HFFc6 (cell line): ENCODE measurements at places on chromosomes 11 and 22. TPM values are rescaled to one million over a fixed set of nuclear protein-coding genes. Genes with fewer than 3 reads are reported as not detected.

DNA sequence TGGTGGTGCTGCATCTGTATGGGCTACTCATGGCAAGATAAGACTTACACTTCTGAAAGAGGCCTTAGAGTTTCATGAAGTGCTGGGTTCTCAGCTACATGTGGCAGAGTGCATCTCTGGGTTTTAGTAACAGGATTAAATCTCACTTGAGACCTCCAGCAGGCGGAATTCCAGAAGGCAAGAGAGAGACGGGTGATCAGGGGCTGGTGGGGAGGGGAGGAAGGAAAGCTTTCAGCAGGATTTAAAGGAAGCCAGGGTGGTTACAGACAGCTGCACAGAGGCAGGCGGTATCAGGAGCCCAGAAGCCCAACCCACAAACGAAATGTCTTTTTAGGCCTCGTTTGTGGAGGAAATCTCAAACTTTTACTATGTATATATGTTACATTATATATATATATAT lies 56.2 kb upstream of the CD82 start:
- H3K27me3 ChIP-seq: peaks cover 50% of the 10 kb centered on the region
- no peak overlapping the region for H3K27ac ChIP-seq
- no peak for DNase-seq
- no peaks in the 10 kb centered on the region for H3K36me3 ChIP-seq
- no peak overlapping the region for H3K4me3 ChIP-seq
- no peaks in the 10 kb centered on the region for H3K4me1 ChIP-seq

The OR10A2 gene
- not detected in 3 replicates for total RNA-seq

The PDXP gene
- 18.6 to 26.1 TPM (median 19.0 TPM) in 3 replicates for total RNA-seq

DNA sequence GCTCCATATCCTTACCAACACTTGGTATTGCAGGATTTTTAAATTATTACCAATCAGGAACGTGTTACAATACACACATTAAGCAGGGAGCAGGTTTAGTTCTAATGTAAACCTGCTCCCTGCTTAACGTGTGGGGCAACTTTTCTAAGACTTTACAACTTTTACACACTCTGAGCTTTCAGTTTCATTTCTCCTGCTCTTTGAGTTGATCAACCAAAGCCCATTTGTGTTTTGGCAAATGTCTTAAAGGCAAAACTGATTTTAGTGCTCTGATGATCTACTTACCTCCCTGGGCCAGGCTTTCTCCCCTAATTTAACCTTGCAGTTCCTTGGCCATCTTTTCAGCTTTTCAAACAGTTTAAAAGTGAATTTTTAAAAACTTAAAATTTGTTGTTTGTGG lies 70.9 kb downstream of the ZBTB44 start:
- peaks cover 11% of the 10 kb centered on the region for H3K4me1 ChIP-seq
- no peaks in the 10 kb centered on the region for H3K27me3 ChIP-seq
- no peak for DNase-seq
- no peak overlapping the region for H3K4me3 ChIP-seq
- no peak overlapping the region for H3K27ac ChIP-seq

GRCh38 chr22:50246242-50247175 lies 1.7 kb upstream of the TUBGCP6 start:
- DNase-seq: no peak
- peak overlapping the region; percentile 85 for H3K27ac ChIP-seq
- peaks cover 18% of the 10 kb centered on the region for H3K36me3 ChIP-seq
- H3K4me3 ChIP-seq: peak overlapping the region; percentile 89; the same call in 1 of the 2 replicates
- H3K27me3 ChIP-seq: peaks cover 11% of the 10 kb centered on the region
- peaks cover 39% of the 10 kb centered on the region for H3K4me1 ChIP-seq

The LRFN4 gene
- 33.0 and 34.7 TPM in 2 replicates for total RNA-seq

GRCh38 chr22:46250783-46251125 lies 661 bp upstream of the CDPF1 start:
- H3K36me3 ChIP-seq: 0 out of 2 replicates have a peak, but pooled peaks cover 5% of the 10 kb centered on the region
- H3K27ac ChIP-seq: peak overlapping the region; percentile 66
- no peaks in the 10 kb centered on the region; the same call in 1 of the 2 replicates for H3K27me3 ChIP-seq

- H3K27ac ChIP-seq: no peak overlapping the region
- H3K4me3 ChIP-seq: no peak overlapping the region
These were observed 23.0 kb downstream of the ZNF202 start for GRCh38 chr11:123718469-123718868.

DNA sequence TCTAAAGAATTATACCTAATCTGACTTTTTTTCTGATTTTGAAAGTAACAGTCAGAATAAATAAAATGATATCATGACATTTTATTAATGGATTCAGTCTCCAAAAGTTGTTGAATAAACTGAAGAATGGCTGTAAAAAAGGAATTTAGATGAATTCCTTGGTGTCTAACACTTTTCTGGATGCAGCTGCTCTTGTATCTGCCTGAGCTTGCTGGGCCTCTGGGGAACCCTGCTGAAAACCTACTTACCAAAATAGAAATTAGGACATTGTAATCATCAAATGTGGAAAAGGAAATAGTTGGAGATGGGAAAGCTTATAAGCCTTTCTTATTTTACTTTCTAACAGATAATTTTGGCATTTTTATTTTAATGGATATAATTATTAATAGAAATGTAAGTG lies 315.7 kb upstream of the ANO5 start:
- no peak overlapping the region for H3K27ac ChIP-seq
- no peaks in the 10 kb centered on the region for H3K4me1 ChIP-seq
- no peak overlapping the region for H3K4me3 ChIP-seq
- H3K27me3 ChIP-seq: peaks cover 1% of the 10 kb centered on the region
- no peaks in the 10 kb centered on the region for H3K36me3 ChIP-seq

The ALDH3B2 gene
- total RNA-seq: not detected in 3 replicates

- H3K27ac ChIP-seq: no peak overlapping the region
- no peak for DNase-seq
- no peaks in the 10 kb centered on the region for H3K36me3 ChIP-seq
- peaks cover 24% of the 10 kb centered on the region for H3K27me3 ChIP-seq
- no peaks in the 10 kb centered on the region for H3K4me1 ChIP-seq
These were observed 141.3 kb downstream of the GRIK4 start for GRCh38 chr11:120652705-120653335.

The CNIH2 gene
- total RNA-seq: 0.73 to 1.9 TPM (median 1.6 TPM) in 3 replicates

- H3K36me3 ChIP-seq: no peaks in the 10 kb centered on the region
- no peak overlapping the region for H3K4me3 ChIP-seq
- no peaks in the 10 kb centered on the region for H3K4me1 ChIP-seq
- DNase-seq: no peak
- H3K27me3 ChIP-seq: peaks cover 19% of the 10 kb centered on the region
- H3K27ac ChIP-seq: no peak overlapping the region
These were observed 28.7 kb upstream of the BARX2 start for GRCh38 chr11:129346916-129347315.

The MYO7A gene
- total RNA-seq: 0.05 TPM in 1 of 3 replicates, not detected in the others

- DNase-seq: no peak
- H3K27me3 ChIP-seq: no peaks in the 10 kb centered on the region
- H3K4me3 ChIP-seq: no peak overlapping the region
- H3K27ac ChIP-seq: no peak overlapping the region
- H3K36me3 ChIP-seq: peaks cover 5% of the 10 kb centered on the region
- no peaks in the 10 kb centered on the region for H3K4me1 ChIP-seq
These were observed 602.6 kb upstream of the API5 start for GRCh38 chr11:42709216-42709615.

- H3K27ac ChIP-seq: peak overlapping the region; percentile 97
- H3K36me3 ChIP-seq: no peaks in the 10 kb centered on the region
- no peaks in the 10 kb centered on the region; the same call in none of the 2 replicates for H3K27me3 ChIP-seq
- H3K4me3 ChIP-seq: peak overlapping the region; percentile 68
- DNase-seq: peak; percentile 92
These were observed 7.5 kb downstream of the DIXDC1 start for GRCh38 chr11:111944651-111945051.

DNA sequence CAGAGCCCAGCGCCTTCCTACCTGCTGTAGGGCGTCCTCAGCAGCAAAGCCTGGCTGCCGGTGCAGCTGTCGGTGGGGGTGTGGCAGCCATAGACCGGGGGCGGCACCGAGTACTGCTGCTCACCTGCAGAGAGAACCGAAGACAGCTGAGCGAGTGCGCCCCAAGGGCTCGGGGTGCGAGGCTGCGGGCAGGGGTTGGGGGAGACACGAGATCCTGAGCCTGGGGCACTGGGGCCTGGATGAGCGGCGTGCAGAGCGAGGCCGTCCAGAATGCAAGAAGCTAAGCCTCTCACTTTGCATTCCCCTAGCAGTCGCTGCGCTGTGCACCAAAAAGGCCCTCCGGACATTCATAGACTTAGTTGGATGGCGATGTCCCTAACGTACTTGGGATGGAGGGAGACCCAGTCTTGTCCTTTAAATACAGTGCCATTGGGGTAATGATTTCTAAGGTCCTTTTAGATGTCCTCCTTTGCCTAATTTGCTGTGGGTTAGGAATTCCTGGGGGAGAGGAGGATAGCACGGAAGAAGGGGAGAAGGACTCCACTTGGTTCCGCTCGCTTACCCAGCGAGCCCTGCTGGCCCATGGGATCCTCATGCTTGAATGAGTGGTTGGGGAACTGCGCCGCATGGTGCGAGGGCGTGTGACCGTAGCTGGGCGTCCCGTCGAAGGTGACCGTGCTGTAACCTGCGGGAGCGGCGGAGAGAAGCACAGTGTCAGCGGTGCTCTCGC lies 7.2 kb downstream of the WT1 start:
- peaks cover 2% of the 10 kb centered on the region; the same call in 1 of the 2 replicates for H3K4me1 ChIP-seq
- no peak overlapping the region for H3K27ac ChIP-seq
- H3K36me3 ChIP-seq: no peaks in the 10 kb centered on the region

The ADAMTS15 gene
- total RNA-seq: 0.15 to 0.91 TPM (median 0.29 TPM) in 3 replicates

- no peak for DNase-seq
- H3K27ac ChIP-seq: no peak overlapping the region
- H3K4me1 ChIP-seq: no peaks in the 10 kb centered on the region
- no peak overlapping the region for H3K4me3 ChIP-seq
These were observed 17.1 kb downstream of the OVOL1 start for GRCh38 chr11:65803797-65804492.

DNA sequence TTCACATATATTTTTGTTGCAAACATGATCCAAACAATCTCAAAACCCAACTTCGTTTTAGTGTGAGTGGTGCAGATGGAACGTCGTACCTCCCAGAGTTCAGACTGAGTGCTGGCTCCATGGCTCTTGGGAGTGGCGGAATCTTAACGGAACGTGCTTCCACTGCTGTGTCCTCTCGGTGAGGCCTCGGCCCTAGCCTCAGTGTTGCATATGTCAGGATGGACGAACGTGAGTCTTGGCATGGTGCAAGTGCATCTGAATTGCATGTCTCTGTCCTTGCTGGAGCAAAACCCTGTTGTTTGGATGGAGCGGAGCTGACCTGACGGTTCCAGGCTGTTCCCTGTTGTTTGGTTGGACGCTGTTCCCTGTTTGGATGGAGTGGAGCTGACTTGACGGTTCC lies 306.8 kb downstream of the TBC1D22A start:
- H3K36me3 ChIP-seq: peaks cover 16% of the 10 kb centered on the region
- DNase-seq: no peak
- H3K27ac ChIP-seq: no peak overlapping the region
- H3K4me3 ChIP-seq: no peak overlapping the region
- no peaks in the 10 kb centered on the region; the same call in 1 of the 2 replicates for H3K27me3 ChIP-seq
- no peaks in the 10 kb centered on the region for H3K4me1 ChIP-seq

DNA sequence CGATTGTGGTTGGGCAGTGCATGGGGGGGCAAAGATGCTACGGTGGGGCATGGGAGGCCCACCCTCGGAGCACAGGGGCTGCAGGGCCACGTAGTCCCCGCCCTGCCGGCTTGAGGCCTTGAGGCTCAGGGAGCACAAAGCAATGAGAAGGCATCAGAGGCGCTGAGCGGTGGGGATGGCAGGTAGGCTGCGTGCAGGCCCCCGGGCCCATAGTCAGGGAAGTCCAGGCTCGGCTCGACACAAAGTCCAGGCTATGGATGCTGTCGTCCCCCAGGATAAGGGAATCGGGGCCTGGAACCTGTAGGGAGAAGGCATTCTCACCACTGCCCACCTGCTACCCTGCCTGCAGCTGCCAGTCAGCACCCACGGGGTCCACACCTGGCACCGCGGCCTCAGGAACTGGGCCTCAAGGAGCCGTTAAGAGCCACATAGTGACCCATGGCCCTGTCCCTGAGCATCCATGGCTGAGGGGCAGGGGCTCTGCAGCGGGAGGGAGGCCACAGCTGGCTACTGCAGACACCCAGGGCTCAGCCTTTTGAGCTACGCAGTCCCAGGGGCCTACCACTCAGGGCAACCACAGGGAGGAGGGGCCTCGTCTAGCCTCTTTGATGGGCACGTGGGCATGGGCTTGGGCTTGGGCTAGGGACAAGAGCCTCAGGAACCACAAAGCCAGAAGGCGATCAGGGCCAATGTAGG lies 179.7 kb downstream of the IGLL1 start:
- DNase-seq: no peak
- no peaks in the 10 kb centered on the region for H3K36me3 ChIP-seq
- peak overlapping the region; percentile 64 for H3K27ac ChIP-seq

The GAL3ST1 gene
- total RNA-seq: not detected in 3 replicates

GRCh38 chr11:5366856-5367255 lies 15.5 kb downstream of the OR51B6 start:
- peaks cover 80% of the 10 kb centered on the region for H3K4me1 ChIP-seq
- H3K36me3 ChIP-seq: peaks cover 9% of the 10 kb centered on the region; the same call in 1 of the 2 replicates
- H3K27me3 ChIP-seq: no peaks in the 10 kb centered on the region
- peak overlapping the region; percentile 50 for H3K4me3 ChIP-seq

- DNase-seq: no peak
- no peak overlapping the region for H3K4me3 ChIP-seq
- no peak overlapping the region for H3K27ac ChIP-seq
- no peaks in the 10 kb centered on the region for H3K4me1 ChIP-seq
- H3K27me3 ChIP-seq: peaks cover 10% of the 10 kb centered on the region; the same call in 1 of the 2 replicates
- H3K36me3 ChIP-seq: no peaks in the 10 kb centered on the region
These were observed 39.5 kb downstream of the CDKN1C start for GRCh38 chr11:2846056-2846455.

GRCh38 chr22:48248901-48249455 lies 1486.5 kb downstream of the TBC1D22A start:
- no peak overlapping the region for H3K27ac ChIP-seq
- H3K27me3 ChIP-seq: no peaks in the 10 kb centered on the region; the same call in none of the 2 replicates
- H3K4me3 ChIP-seq: no peak overlapping the region
- no peaks in the 10 kb centered on the region for H3K4me1 ChIP-seq

DNA sequence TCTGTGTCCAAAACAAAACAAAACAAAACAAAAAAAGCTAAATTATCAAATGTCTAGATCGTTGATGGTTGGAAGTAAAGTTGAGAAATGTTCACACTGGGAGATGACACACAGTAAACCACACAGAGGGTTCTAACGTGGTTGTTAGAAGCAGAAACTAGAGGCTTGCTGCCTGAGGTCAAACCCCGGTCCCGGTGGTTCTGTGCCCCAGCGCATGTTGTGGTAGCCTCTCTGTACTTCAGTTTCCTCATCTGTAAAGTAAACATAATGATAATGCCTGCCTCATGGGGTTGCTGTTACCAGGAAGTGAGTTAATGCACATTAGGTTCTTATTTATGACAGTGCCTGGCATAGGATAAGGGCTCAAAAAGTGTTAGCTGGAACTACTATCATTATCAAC lies 33.4 kb downstream of the PPARA start:
- no peak overlapping the region for H3K4me3 ChIP-seq
- peaks cover 76% of the 10 kb centered on the region for H3K36me3 ChIP-seq
- H3K27me3 ChIP-seq: no peaks in the 10 kb centered on the region
- no peak overlapping the region for H3K27ac ChIP-seq

DNA sequence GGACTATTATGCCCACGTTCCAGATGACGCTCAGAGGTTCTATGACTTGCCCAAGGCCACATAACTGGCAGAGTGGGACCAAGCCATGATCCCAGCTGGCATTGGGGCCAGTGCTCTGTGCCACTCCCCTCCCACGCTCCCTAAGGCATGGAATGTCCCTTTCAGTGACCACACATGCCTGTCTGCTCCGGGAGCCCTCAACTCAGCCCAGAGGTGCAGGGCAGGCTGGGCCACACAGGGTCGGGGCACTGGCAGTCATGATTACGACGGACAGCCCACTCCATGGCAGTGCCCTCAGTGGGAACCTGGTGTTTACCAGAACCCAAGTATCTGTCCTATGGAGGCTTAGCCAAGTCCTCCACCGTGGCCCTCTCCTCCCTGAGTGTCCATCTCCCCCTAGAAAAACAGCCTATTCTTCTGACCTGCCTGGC lies 10.0 kb downstream of the RHBDD3 start:
- no peak overlapping the region for H3K27ac ChIP-seq
- no peaks in the 10 kb centered on the region; the same call in 1 of the 2 replicates for H3K27me3 ChIP-seq
- no peak for DNase-seq
- no peaks in the 10 kb centered on the region for H3K36me3 ChIP-seq
